Foreskin keratinocyte (primary cell): ENCODE measurements at places on chromosomes 2 and 18. TPM values are rescaled to one million over a fixed set of nuclear protein-coding genes. Genes with fewer than 3 reads are reported as not detected.

The AMER3 gene
- not detected in 2 replicates for total RNA-seq

The VSNL1 gene
- 4.2 and 5.3 TPM in 2 replicates for total RNA-seq

GRCh38 chr2:218964041-218964771 is 4.7 kb downstream of the CDK5R2 start:
- DNase-seq = peak; percentile 87

The MOB1A gene
- total RNA-seq = 113 and 116 TPM in 2 replicates

- DNase-seq = no peak
Measured at GRCh38 chr2:236607471-236608187, 38.0 kb downstream of the ACKR3 start.

DNA sequence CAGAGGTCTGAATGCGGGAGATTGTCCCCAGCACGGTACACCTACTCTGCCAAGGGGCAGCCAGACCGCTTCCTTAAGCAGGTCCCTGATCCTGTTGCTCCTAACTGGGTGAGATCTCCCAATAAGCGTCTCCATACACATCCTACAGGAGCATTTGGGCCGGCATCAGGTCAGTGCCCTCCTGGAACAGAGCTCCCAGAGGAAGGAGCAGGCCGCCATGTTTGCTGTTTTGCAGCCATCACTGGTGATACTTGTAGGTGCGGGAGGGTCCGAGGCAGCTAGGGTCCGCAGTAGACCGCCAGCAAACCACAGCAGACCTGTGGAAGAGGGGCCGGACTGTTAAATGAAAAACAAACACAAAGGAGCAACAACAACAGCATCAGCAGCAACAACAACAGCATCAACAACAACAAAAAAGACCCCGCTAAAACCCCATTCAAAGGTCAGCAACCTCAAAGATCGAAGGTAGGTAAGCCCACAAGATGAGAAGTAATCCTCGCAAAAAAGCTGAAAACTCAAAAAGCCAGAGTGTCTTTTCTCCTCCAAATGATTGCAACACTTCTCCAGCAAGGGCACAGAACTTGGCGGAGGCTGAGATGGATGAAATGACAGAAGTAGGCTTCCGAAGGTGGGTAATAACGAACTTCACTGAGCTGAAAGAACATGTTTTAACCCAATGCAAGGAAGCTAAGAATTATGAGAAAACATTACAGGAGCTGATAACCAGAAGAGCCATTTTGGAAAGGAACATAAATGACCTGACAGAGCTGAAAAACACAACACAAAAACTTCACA is 79.0 kb upstream of the CDH7 start:
- DNase-seq = no peak

- DNase-seq = no peak
Measured at GRCh38 chr2:65605743-65606058, 173.3 kb upstream of the SPRED2 start.

GRCh38 chr2:105772362-105772761 is 27.6 kb downstream of the NCK2 start:
- DNase-seq = no peak

The RAB17 gene
- 0.75 and 1.8 TPM in 2 replicates for total RNA-seq

DNA sequence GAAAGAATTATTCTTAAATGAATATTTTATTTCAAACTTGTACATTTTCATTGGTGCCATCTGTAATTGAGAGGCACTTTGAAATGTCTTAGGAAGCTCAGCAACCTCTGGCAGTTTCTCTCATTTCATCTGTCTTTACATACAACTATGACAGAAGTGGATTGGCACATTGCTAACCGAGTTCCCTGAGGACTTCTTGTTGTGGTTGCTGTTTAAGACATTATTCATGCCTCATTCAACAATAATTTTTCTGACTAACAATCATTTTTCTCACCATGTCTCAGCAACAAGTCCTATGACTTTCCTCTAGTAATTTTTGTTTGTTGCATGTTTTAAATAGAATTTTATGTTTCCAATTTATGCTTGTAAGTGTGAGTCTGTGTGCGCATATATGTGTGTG is 284.0 kb upstream of the CWC22 start:
- peak; percentile 83 for DNase-seq

- no peak for DNase-seq
Measured at GRCh38 chr2:10647441-10647840, 42.3 kb downstream of the NOL10 start.

The EPAS1 gene
- total RNA-seq = 23.3 and 47.3 TPM in 2 replicates

- DNase-seq = no peak
Measured at GRCh38 chr2:180952082-180952481, 28.3 kb upstream of the UBE2E3 start.

DNA sequence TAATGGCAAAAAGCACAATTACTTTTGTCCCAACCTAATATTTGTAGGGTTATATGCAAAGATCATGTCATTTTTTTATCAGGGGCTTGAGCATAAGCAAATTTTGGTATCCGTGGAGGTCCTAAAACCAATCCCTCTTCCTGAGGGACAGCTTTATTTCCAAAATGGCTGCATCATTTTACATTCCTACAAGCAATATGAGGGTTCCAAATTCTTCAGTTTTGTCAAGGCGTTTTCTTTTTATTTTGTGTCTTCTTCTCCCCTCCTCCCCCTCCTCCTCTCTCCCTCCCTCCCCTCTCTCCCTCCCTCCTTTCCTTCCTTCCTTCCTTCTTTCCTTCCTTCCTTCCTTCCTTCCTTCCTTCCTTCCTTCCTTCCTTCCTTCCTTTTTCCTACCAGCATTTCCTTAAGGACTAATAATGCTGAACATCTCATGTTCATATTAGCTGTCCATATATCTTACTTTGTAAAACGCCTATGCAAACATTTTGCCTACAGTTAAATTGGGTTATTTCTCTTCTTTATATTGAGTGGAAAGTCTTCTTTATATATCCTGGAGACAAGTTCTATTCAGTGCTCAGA is 881.8 kb downstream of the DCDC2C start:
- DNase-seq = no peak

- DNase-seq = peak; percentile 4
Measured at GRCh38 chr18:39425172-39425850, 1859.7 kb upstream of the CELF4 start.

DNA sequence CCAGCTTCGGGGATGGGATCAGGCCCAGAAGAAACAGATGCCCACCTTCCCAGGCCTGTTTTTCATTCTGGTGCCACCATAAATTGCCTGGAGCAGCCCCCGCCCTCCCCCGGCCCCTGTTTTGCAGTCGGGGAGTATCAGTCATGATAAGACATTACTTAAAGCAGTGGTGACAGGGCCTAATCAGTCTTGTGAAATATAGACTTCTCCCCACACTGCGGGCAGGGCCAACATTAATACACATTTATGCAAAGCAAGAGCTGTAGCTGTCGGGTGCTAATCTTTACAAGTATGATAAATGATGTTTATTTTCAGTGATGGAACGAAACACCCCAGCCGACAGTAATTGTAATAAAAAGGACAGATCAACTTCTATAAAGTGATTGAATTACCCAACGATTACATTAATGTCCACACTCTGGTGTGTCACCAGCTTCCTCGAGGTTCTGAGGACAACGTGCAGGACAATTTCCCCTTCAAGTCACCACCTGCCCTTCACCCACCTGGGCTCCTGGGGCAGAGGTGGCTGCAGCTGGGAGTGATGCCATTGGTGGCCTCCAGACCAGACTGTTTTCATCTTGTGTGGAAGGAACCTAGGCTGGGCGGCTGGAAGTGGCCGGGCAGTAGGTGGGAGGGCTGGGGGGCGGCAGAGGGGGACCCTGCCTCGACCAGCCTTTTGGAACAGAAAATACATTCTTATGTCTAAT is 226.0 kb downstream of the TFCP2L1 start:
- no peak for DNase-seq

The GAL3ST2 gene
- total RNA-seq = not detected in 2 replicates

The ACKR3 gene
- 1.8 and 2.8 TPM in 2 replicates for total RNA-seq

- no peak for DNase-seq
Measured at GRCh38 chr2:240601831-240602160, 15.3 kb downstream of the CAPN10 start.

The CTNNA2 gene
- not detected in 2 replicates for total RNA-seq

DNA sequence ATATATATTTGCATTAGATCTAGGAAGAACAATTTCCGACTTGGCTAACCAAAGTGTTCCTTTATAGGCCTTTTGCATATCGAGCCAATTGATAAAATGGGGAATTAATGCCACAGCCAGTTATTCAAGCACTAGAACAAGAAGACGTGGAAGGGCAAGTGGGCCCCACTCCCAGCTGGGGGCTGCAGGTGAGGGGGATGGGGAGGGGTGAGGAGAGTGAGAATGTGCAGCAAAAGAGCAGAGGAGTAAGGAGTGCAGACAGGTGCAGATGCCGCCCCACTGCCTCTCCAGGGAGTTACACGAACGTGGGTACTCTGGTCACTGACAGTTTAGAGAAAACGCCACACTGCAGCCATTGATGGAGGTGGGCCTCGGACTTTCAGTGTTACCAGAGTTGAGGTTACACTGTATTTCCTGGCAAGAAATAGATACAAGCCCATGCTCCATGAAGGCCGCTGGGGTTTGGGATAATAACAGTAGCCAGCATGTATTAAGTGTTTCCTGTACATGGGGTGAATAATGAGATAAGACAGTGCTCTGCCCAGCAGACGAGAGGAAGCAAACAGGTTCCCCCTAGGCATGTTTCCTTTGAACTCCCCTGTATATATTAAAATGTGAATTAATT is 40.9 kb downstream of the GORASP2 start:
- no peak for DNase-seq

- DNase-seq = no peak
Measured at GRCh38 chr2:146624430-146625160, 1220.2 kb upstream of the ACVR2A start.

- DNase-seq = peak; percentile 17
Measured at GRCh38 chr2:227761740-227762476, 16.2 kb downstream of the SCYGR8 start.

The EVX2 gene
- not detected in 2 replicates for total RNA-seq

- DNase-seq = no peak
Measured at GRCh38 chr2:69062307-69062962, 49.5 kb downstream of the ANTXR1 start.

The HDLBP gene
- 521 and 562 TPM in 2 replicates for total RNA-seq

DNA sequence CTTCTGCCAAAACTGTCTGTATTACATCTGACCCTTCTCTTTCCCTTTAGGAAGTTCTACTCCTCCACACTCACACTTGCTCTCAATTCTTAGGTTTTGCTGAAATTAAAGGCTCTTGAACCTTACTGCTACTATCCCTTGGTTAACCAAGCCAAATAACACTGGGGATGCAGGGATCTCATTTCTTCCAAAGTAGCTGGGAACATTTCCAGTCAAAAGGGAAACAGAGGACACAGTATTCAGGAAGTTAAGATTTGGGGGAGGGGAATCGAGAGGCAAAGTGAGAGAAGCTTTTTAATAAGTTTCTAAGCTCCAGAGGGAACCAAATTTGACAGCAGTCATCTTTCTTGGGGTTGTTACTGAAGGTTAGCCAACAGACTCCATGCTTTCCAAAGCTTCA is 6.2 kb downstream of the SEPTIN2 start:
- DNase-seq = no peak

The INHBB gene
- total RNA-seq = not detected in 2 replicates

DNA sequence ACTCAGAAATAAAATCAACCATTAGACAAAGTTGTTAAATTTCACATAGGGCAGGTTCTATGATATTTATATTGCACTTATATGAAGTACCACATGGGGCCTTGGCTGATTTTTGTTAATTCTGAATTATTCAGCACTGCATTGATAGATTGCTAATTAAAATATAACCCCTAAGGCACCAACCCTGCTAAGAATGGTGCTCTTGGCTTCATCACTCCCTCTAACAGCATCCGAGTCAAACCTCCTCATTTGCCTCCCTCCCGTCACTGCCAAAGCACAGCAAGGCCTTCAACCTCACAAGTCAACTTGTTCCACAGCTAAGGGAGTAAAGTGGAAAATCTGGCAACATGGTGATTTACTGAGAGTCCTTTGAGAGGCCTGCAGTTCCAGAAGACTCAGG is 27.0 kb downstream of the MYO5B start:
- no peak for DNase-seq

- DNase-seq = peak; percentile 64
Measured at GRCh38 chr2:9288233-9288632, 81.6 kb downstream of the ASAP2 start.

- no peak for DNase-seq
Measured at GRCh38 chr2:112256654-112257053, 1.8 kb upstream of the ZC3H8 start.

The RBKS gene
- total RNA-seq = 0.99 and 1.1 TPM in 2 replicates

DNA sequence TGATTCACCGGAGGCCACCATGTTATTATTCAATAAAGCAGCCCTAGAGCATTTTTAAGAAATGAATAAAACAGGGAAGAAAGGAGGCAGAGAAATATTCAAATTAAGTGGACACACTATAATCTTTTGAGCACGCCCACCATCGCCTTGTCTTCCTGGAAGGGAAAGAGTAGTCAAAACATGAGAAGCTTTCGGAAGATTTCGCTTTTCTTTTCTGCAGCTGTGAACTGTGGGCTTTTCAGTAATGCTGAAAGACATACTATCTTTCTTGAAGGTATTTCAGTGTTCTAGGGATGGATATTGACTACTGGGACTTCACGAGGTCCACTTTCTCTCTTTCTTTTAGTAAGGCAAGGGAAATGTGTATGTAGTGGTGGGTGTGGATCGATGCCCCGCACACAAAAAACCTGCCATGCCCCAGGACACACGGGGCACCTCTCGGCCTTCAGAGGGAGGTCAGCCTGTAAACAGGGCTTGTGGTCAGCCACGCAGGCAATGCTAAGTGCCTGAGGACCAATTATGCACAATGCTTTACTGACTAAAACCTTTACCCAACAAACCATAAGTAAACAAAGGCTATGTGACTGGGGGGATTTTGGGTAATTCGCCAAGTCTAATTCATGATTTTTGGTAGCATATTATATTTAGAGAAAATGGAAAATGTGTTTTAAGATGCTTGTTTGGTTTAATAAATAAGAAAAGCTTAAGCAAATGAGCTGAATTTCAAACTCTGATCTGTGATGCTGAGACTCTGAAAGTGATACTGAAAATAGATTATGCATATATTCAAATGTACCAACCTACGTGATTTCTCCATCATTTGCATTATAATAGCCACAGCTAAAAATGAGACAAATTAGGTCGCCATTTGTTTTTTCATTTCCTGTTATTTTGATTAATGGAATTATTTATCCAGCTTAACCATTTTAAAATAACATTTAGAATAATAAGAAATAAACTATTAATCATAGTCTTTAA is 130.5 kb downstream of the ZNF516 start:
- DNase-seq = no peak

The TRIM43 gene
- total RNA-seq = not detected in 2 replicates

- no peak for DNase-seq
Measured at GRCh38 chr18:34977838-34978532, 63.2 kb upstream of the MAPRE2 start.

DNA sequence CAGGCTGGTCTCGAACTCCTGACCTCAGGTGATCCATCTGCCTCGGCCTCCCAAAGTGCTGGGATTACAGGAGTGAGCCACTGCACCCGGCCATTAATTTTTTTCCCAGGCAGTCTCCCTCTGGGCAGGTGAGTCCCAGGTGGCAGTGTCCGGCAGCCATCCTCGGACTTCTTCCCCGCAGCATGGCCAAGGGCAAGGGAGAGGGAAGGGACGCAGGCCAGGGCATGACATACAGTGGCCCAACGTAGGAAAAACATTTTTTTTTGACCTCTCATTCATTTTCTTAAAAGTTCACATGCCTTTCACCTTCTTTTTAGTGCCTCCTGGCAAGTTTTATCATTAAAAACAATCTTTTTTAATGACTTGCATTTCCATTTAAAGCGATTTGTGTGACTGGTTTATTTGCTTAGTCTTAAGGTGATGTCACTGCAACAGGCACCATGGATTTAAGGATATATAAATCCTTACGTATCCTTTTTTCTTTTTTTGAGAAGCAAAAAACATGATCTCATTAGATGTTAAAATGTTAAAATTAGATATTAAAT is 23.0 kb upstream of the ATOH8 start:
- DNase-seq = no peak
